IPS DF 6.9 (cell line): ENCODE measurements at places on chromosomes 7 and 10.

DNA sequence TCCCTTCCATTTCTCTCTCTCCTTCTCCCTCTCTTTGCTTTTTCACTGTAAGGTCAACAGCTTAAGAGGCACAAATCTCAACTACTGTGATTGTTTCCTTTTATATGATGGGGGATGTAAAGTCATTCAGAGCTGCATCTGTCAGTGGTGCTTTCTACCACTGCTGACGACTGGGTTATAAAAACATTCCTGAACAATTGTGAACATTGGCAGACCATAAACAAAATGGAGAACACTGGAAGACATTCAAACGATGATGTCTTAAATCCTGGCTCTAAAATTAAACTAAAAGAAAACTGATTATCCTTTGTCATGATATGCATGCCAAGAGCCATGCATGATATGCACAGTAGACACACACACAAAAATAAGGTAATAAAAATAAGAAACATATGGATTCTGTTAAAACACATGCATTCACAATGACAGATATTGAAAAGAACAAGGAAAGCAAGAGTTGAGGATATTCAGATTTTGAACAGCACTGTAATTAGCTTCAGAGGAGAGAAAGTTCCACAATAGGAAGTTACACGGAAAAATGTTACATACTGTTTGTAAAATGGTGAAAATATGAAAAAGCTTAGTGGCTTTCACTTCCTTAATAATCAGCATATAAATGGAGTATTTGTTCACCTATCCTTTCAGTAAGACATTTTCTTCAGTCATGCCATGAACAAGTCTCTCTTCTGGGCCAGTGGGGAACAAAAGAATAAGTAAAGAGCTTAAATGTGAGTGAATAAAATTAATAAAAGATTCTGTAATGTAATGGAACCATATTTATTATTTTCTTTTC lies 89.2 kb downstream of the RNLS start:
- no peak for DNase-seq

DNA sequence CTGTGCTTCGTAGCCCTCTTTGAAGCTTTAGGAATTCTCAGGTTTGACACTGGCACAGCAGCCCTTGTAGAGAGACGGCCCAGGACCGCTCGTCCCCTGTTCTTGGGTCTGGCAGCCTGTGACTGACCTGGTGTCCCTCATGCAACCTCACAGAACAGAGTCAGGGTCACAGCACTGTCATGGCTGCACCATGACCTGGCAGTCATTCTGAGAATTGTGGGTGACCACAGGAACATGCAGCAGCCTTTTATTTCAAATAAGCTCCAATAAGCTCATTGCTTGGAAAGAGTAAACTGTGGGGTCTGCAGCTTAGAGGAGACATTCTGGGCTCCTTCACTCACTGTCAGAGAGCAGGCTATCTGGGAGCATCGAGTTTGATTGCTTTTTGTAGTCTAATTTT lies 42.5 kb downstream of the MYO1G start:
- DNase-seq = no peak

DNA sequence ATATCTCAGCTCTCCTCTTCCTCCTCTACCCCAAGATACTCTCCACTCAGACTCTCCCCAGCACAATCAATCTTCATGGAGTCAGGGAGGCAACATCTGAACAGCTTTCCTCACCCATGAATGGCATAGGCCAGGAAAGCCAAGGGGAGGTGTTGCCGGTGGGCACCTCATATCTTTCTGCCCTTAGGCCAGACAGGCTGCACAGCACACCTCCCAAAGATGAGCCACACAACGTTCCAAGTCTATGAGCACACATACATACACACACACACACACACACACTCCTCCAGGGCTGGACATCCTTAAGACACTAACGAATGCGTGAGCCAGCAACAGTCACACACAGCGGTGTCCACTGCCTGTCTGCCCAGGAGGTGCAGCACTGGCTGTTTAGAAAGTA lies 17.7 kb downstream of the COBL start:
- no peak for DNase-seq

DNA sequence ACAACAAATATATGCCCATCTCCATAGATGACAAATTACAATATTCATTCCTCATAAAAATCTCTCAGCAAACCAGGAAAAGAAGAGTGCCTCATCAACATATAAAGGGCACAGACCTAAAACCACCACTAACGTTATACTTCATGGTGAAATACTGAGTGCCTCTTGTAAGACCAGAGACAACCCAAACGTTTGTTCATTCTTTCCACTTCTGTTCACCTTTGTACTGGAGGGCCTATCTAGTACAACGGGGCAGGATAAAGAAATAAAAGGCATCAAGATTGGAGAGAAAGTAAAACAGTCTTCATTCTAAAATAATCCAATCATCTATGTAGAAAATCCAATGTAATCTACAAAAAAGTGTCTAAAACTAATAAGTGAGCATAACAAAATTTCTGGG lies 79.1 kb downstream of the LARP4B start:
- DNase-seq = no peak

DNA sequence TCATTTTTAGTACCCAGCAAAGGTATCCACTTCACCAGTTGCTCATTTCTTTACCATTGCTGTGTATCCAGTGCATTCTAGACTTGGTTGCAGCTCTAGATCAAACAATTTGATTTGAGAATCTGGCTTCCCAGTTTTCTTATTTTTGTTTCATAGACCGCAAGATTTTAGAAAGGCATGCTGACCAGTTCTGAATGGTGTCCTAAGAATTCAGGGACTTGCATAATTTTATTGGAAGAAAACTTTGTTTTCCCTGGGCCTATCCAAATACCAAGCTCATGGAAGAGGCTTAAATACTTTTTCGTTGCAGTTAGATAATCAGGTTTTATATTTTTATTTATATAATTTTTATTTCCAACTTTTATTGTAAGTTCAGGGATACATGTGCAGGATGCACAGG lies 58.3 kb downstream of the BICC1 start:
- DNase-seq = no peak

GRCh38 chr7:94787285-94787684 lies 120.1 kb upstream of the PPP1R9A start:
- no peak for DNase-seq

- DNase-seq = no peak
These were observed 32.2 kb downstream of the FAM204A start for GRCh38 chr10:118309911-118310310.

DNA sequence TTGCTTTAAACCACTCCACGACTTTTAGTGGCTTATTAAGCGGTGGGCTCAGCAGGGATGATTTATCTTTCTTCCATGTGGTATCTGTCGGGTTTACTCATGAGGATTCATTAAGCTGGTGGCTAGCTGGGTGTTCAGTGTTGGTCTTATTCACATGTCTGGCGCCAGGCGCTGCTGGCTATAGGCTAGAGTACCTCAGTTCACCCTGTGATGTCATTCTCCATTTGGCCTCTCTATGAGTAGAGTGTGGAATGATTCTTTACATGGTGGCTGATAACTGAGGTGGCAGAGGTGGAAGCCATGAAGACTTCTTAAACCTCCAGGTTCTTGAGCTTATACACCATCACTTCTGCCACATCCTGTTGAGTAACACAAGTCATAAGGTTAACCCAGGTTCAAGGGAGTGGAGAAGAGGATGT lies 115.4 kb downstream of the MLLT10 start:
- no peak for DNase-seq

GRCh38 chr7:99268577-99268908 lies 4.1 kb upstream of the MYH16 start:
- no peak for DNase-seq

GRCh38 chr7:70237831-70238575 lies 639.7 kb downstream of the AUTS2 start:
- no peak for DNase-seq

DNA sequence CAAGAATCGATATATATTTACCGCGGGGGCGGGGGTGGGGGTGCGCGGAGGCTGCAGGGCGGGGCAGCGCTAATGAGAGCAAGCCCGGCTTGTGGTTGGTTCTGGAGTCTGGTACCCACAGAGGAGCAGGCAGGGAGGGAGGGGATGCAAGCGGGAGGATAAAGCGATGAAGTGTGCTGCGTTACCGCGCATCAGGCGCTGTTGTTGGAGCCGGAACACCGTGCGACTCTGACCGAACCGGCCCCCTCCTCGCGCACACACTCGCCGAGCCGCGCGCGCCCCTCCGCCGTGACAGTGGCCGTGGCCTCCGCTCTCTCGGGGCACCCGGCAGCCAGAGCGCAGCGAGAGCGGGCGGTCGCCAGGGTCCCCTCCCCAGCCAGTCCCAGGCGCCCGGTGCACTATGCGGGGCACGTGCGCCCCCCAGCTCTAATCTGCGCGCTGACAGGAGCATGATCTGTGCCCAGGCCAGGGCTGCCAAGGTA lies at the start of gene HECW1:
Gene HECW1, plus strand, starts transcription at position 189 of the 482 bp plus-strand sequence. CDS start 131,259 bp downstream, outside the sequence.
- no peak for DNase-seq

- DNase-seq = no peak
These were observed 182.0 kb downstream of the REEP3 start for GRCh38 chr10:63703113-63703670.

DNA sequence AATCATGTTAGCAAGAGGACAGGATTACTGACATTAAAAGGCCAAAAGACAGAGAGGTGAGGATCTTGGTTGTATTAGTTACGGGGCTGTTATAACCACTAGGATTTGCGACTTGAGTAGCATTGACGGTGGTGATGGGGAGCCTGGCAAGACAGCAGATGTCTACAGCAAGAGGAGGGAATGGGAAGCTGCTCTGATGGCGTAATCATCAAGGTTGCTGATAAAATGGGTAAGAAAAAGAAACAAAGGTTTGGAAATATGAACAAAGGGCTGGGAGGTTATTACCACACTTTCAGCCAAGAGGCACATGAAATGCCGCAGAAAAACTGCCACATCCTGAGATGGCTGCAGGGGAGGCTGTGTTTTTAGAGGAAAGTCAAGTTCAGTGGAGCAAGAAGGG lies 33.9 kb downstream of the TMEM229A start:
- DNase-seq = no peak

DNA sequence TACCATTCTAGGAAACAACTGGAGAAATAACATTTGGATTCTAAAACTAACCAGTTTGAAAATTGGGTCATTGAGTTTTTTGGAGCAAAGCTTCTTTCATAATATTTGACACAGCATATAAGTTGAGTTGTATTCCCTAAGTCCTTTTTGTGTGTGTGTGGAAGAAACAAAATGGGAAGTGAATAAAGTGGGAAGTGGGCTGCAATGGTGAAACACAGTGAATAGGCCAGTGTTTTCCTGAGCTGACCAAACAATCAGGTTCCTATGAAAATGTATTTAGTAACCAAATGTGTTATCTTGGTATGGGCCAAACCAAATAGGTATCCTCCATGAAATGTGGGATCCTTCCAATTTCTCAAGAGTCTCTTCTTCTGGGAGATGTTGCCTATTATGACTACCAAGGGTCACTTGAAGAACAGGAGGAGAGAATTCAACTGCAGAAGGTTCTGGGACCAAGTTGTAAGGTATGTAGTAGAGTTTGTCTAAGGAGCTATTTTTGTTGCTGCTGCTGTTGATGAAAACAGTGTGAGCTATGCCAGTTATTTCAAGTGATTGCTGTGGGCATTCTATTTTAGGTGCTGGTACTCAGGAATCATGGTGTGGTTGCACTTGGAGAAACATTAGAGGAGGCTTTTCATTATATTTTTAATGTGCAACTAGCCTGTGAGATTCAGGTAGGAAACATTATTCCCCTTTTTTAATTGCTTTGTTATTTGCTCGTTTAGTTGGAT lies 88.3 kb upstream of the MXI1 start:
- no peak for DNase-seq

DNA sequence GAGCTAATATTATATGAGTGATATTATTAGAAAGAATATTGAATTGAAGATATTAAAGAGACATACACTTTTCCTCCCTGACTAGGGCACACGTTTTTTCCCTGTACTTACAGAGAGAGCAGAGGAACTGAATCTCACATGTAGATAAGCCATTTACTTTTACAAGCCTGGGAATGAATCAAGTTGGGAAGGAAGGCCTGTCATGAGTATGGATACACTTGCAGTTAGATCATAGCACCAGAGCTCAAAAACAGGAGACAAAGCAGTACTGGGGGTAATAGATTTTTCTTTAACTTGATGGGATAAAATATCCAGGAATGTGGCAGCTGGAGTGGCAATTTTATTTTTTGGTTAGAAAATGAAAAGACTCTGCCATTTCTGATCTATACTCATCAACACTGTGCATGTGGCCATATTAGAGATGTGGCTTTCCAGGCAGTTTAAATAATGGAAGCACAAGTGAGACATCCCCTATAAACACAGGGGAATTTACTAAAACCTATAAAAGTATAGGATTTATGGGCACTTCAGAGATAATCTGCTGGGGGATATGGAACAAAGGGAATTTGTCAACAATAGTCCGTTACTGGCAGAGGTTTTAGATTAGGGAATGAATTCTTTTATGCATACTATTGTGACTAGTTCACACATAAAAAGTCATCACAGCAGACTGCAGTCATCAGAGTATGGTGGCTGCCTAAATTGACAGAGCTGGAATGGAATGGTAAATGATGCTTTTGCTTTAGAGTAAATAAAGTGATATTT lies 657.7 kb upstream of the MBL2 start:
- no peak for DNase-seq

GRCh38 chr7:128892521-128893250 lies 17.8 kb downstream of the KCP start:
- no peak for DNase-seq

DNA sequence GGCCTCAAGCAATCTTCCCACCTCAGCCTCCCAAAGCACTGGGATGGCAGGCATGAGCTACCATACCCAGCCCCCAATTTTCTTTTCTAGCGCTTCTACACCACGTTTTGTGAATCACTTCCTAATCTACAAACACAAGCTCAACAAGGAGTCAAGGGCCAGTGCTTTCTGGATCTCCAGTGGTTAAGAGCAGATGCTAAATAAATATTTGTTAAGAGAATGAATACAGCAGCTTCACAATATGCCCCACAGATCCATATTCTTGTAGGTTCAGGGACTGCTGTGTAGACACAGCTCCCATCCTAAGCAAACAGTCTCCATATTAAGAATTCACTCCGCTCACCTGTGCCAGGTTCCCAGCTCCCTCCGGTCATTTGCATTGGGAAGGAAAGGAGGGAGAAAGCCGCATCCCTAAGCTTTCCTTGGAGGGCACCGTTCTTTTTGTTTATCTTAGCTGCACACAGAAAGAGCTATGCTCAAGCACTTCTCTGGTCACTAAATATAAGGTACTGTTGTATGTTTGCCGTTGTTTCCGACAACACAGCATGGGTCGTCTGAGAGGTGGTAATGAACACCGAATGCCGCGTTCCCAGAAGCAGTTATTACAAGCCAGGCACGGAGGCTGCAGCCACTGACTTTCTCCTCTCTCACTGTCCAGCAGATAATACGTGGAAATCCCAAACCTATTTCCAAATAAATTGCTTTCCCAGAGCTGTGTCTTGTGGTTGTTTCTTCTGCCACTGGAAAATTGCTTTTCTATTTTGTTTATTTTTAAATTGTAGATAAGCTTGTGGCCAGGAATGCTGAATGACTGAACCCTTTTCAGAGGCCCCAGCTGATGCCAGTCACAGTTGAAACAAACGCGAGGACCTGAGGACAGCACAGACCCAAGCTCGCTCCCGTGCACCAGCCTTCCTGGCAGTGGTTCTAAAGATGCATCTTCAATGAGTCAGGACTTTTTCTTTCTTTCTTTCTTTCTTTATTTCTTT lies 217.1 kb downstream of the PRPF18 start:
- DNase-seq = no peak

GRCh38 chr10:86260564-86260963 lies 106.0 kb downstream of the GRID1 start:
- no peak for DNase-seq
